Mammary epithelial cell (primary cell): ENCODE measurements at places on chromosomes 13 and 19. TPM values are rescaled to one million over a fixed set of nuclear protein-coding genes. Genes with fewer than 3 reads are reported as not detected.

Gene ELSPBP1
- total RNA-seq = not detected

Gene USHBP1
- total RNA-seq = not detected

Gene SYT3
- total RNA-seq = not detected

Gene ZNF543
- 7.4 and 9.6 TPM in 2 replicates for total RNA-seq

Gene SLC10A2
- not detected in 2 replicates for total RNA-seq

Gene RELB
- total RNA-seq = 22.7 and 26.7 TPM in 2 replicates

Gene PROZ
- total RNA-seq = not detected

Gene C1QTNF9B
- total RNA-seq = not detected in 2 replicates

Gene MYH14
- total RNA-seq = 4.5 TPM

Gene LILRA2
- not detected in 2 replicates for total RNA-seq

Gene CACNG8
- not detected in 2 replicates for total RNA-seq

Gene ZNF554
- total RNA-seq = 5.8 TPM

Gene MEDAG
- not detected in 2 replicates for total RNA-seq

Gene TNFSF11
- total RNA-seq = not detected in 2 replicates

Gene PRR12
- 3.5 TPM for total RNA-seq
